Putamen (tissue), 1 donor: ENCODE measurements at places on chromosomes 4 and X.

DNA sequence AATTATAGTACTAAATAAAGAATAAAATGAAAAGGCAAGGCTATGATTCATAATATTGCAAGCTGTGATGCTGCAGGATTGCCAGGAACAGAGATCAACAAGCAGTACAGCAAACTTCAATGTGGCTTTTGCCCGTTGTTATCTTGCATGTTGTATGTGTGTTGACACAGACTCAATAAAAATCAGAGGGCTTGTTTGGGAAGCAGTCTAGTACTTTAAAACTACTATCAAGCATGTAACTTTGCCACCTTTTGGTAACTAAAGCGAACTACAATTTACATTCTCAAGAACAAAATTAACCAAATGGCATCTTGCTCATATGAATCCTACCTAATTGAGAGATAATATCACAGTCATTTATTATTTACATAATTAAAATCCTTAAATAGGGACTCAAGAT, 79.8 kb upstream of the GPM6A start:
- no peak for DNase-seq

DNA sequence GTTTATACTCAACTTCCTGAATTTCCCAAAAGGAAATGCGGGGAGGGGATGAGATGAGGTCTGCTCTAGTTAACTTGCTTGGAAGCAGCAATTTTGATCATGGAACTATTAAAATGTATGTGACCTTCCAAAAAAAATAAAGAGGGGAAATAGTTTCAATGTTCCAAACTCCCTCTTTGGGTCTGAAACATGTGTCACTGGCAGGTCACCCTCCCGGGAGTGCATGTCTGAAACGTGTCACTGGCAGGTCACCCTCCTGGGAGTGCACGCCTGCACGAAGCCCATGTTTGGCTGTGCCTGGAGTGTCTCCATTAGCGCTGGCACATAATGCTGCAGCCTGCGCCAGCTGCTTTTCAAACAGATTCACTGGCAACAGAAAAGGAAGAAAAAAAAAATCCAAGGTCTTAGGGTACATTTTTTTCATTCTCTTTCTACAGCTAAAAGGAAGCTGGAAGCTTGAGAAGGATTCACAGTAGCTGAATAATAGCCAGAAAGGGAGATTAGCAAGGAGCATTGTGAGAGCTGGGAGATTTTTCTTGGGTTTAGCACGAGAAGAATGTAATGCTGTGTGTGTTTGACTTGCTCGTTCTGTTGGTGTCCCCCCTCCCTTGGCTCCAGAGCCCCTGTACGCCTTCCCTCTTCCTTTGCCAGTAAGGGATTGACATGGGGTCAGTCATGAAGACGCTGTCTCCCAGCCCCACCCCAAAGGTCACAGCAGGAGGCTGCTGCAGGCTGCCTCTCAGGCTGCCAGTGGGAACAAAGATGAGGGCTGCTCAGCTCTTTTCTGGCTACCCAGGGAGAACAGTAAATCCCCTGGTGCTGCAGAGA, 39.2 kb upstream of the TLR3 start:
- no peak for DNase-seq

- no peak for DNase-seq
Observed at GRCh38 chrX:9947131-9947794, 19.9 kb upstream of the CLDN34 start.

DNA sequence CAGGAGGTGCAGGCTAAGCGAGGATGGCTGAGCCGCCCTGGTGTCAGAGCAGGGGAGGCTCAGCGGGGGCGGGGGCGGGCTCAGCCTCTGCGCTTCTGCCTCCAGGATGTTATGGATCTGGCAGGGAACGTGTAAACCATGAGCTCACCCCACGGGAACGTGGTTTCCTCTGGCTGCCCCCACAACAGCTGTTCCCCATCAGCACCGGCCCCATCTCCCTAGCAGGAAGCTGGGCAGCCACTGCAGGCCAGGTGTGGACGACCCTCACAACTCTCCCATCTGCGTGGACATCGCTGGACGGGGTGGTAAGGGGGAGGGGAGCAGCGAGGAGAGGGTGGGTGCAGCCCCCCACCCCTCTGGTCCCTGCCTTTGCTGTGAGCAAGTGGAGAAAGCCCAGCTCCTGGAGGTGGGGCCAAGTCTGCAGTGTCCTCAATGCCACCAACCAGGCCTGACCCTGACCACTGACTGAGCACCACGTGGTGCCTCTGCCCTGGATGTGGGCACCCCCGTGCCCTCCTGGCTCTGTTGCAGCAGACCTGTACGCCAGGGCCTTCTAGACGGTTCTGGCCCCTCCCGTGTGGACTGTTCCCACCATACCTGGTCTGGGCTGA, 28.1 kb upstream of the SPON2 start:
- DNase-seq = no peak

- no peak for DNase-seq
Observed at GRCh38 chrX:12970691-12971202, 4.2 kb upstream of the TMSB4X start.

GRCh38 chrX:39726771-39727170, 371.0 kb downstream of the BCOR start:
- no peak for DNase-seq
